Vein endothelial cell (primary cell): ENCODE measurements at places on chromosomes 13 and 19. TPM values are rescaled to one million over a fixed set of nuclear protein-coding genes. Genes with fewer than 3 reads are reported as not detected.

The ACER1 gene
- not detected in 2 replicates for total RNA-seq

The LNX2 gene
- 13.2 and 15.4 TPM in 2 replicates for total RNA-seq

The DMKN gene
- total RNA-seq = not detected in 2 replicates

The PLIN4 gene
- under 0.01 TPM in 2 replicates for total RNA-seq

The GIPR gene
- under 0.01 TPM in 1 of 2 replicates, not detected in the other for total RNA-seq

The MBD3L2 gene
- total RNA-seq = not detected in 2 replicates

The COMP gene
- total RNA-seq = not detected in 2 replicates

The FUT1 gene
- 6.5 and 8.5 TPM in 2 replicates for total RNA-seq

The FLT3 gene
- total RNA-seq = not detected in 2 replicates
